ENCODE measurements at places on chromosomes 5 and 9.

- no peak for DNase-seq
Observed at GRCh38 chr9:69822116-69822750, 1.6 kb downstream of the CFAP95 start.

GRCh38 chr5:107817951-107818350, 147.2 kb upstream of the EFNA5 start:
- DNase-seq = no peak

- DNase-seq = no peak
Observed at GRCh38 chr9:94127806-94128205, 43.5 kb downstream of the PTPDC1 start.

DNA sequence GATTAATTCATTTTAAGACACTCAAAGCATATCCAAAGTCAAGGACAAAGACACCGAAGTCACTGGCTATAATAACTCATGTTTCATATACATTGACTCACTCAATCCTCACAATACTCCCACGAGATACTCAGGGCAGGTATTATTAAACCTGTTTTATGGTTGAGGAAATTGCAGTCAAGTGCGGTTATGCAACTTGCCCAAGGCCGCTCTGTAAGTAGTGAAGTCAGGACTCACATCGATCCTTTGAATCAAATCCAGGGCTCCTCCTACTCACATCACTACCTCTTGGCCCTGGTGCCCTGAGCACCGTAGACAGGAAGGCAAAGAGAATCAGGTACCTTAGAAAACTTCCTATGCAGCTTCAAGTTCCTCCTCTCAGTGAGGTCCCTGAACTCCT, 87.8 kb upstream of the APC start:
- no peak for DNase-seq

- DNase-seq = no peak
Observed at GRCh38 chr5:133117912-133118445, 66.2 kb downstream of the HSPA4 start.

DNA sequence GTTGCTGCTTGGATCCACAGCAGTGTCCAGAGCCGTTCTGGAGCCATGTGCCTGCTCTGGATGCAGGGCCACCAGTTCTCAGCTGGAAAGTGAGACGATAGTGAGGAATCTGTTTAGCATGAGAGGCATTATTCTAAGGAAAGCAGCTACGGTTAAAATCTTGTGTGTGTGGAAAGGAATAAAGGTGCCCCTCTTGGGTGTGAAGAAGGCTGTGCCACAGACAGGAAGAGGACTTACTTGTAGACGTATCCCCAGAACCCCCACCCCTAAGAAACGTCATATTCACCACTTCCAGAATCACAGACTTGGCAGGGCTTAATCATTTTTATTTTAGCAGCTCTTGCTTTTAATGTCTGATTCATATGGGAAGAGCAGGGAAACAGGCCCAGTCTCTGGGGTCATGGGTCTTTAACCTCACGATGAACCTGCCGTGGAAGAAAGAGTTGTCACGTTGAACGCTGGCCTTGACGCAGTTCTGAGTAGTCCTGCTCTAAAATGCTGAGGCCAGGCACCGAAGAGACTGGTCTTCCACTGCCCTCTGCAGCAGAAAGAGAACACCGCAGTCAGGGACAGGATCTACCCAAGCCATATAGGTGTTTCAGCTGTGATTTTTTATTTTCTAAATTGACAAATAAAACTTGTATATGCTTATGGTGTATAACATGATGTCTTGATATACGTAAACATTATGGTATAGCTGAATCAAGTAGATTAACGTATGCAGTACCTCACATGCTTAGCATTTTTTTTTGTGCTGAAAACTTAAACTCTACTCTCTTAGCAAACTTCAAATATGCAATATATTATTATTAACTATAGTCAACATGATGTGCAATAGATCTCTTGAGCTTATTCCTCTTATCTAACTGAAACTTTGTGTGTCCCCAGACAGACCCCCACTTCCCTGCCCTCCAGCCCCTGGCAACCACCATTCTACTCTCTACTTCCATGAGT, 38.8 kb downstream of the CARTPT start:
- peak; percentile 47 for DNase-seq

GRCh38 chr9:137575364-137575715, 3.4 kb downstream of the DPH7 start:
- no peak for DNase-seq

DNA sequence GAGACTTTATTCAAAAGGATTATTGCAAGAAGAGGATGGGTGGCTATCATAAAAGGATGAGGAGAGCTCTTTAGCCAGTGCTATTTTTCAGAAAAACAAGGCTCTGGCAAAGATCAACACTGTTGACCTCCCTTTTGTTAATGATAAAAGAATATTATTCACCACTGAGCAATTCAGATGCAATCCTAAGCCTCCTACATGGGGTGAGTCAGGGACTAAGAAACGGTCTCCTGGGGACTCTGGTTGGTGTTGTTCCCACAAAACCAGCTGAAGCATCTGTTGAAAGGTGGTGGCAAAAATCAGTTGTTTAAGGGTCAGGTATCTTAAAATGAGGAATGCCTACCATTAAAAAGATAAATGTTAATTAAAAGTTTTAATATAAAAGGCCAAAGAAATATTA, 7.7 kb upstream of the GCNT1 start:
- no peak for DNase-seq

GRCh38 chr9:105437704-105438103, 10.1 kb upstream of the FSD1L start:
- DNase-seq = no peak

DNA sequence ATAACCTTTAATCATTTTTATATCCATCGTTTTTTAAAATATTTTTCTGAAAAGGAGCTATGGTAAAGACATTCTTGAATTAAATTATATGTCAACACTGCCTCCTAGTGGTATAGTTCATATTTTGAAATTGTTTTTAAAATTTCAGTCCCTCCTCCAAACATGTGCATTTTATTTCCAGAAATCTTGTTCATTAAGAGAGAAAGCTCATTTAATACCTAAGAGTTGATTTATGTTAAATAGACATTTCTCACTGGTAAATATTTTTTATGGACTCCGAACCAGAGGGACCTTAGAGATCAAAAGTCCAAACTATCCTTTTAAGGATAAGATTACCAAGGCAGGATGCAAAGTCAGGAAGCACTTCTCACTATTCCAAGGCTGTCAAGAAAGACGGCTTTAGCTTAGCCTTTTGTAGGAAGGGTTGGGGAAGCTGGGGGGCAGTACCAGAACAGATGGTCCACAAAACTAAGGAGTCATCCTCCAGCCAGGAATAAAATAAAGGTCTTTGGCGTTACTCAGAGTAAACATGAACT, 21.6 kb downstream of the BHMT start:
- DNase-seq = no peak

- no peak for DNase-seq
Observed at GRCh38 chr5:111548992-111549649, 36.8 kb upstream of the STARD4 start.

DNA sequence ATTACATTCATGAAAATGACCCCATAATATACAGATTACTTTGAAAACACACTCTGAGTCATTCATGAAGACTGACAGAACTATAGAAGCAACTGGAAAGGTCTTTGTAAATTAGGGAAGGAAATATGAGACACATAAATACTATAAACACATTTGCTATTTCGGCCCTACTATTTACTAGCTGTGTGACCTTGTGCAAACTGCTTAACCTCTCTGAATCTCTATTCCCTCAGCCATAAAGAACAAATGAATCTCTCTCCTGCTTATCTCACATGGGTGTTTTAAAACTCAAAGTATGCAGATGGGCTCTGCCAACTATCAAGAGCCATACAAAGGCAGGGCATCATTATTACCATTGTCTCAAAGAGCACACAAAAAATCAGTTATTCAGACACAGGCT, 52.9 kb downstream of the APBA1 start:
- DNase-seq = no peak

DNA sequence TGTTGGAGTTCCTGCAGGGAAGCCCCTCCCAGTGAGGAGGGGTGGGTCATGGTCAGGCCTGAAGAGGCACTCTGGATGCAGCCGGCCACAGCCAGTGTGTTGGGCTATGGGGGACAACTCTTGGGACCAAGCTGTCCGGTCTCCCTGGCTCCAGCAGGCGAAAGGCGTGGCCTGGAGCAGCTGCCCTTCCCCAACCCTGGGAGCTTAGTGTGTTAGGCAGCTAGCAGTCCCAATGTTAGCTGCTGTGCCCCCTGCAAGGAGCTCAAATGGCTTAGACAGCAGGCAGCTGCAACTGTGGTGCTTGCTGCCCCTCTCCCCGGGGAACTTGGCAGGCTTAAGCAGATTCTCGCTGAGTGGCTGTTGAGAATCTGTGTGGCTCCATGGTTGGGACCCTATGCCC, 67.5 kb upstream of the ACTBL2 start:
- no peak for DNase-seq

All from caudate nucleus (tissue), 63 donors.